ENCODE measurements at places on chromosomes 11 and 22. TPM values are rescaled to one million over a fixed set of nuclear protein-coding genes. Genes with fewer than 3 reads are reported as not detected.

Gene OR10G4
- not detected for total RNA-seq

Gene OR4C15
- total RNA-seq, result not detected

Gene SIPA1
- 21.2 TPM for total RNA-seq

Gene FADS3
- 60.9 TPM for total RNA-seq

Gene TMEM151A
- 0.39 TPM for total RNA-seq

Gene ANO5
- total RNA-seq, result not detected

Gene OR4A16
- total RNA-seq, result not detected

Gene MYOD1
- total RNA-seq, result not detected

Gene OR4C13
- not detected for total RNA-seq

Gene VSIG10L2
- 0.10 TPM for total RNA-seq

Gene ATL3
- 128 TPM for total RNA-seq

Gene MUC6
- 0.10 TPM for total RNA-seq

Gene ISX
- not detected for total RNA-seq

Gene GRIA4
- total RNA-seq, result not detected

Gene ZNF280A
- total RNA-seq, result 0.96 TPM

Gene NRGN
- total RNA-seq, result 1.9 TPM

Gene FAT3
- total RNA-seq, result 1.3 TPM

Gene RAB3IL1
- total RNA-seq, result 1.7 TPM

Gene TST
- total RNA-seq, result 27.3 TPM

Gene CEND1
- 0.12 TPM for total RNA-seq

Gene CALCA
- total RNA-seq, result not detected

Gene RTCB
- total RNA-seq, result 74.9 TPM

Gene NPTXR
- total RNA-seq, result 0.12 TPM

Gene GAB4
- total RNA-seq, result not detected

Gene OR8A1
- total RNA-seq, result not detected

Gene ASRGL1
- 1.9 TPM for total RNA-seq

Gene CFAP300
- 3.2 TPM for total RNA-seq

Gene OR52E8
- total RNA-seq, result not detected

Gene RCE1
- total RNA-seq, result 23.2 TPM

Gene C11orf91
- not detected for total RNA-seq

Gene NCAM1
- total RNA-seq, result 75.7 TPM

Measured in RPMI7951 (cell line).